ENCODE measurements at places on chromosomes 6 and 20.

GRCh38 chr6:145235207-145235606 is 500.1 kb downstream of the EPM2A start:
- DNase-seq: no peak

DNA sequence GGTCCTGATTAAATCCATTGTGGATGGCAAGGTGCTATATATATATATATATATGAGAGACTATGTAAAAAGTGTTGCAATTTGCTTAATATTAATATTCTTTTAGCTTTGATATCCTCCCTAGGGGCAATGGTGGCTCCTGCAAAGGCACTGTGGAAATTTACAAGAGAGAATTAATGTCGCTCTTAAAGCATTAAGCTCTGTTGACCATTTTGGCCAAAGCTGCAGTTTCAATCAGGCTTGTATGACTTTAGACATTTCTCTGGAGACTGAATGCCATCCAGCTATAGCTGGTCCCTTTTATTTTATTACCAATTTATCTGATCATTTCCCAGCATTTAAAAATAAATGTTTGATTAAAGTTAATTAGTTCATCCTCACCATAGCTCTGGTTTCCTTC is 155.3 kb downstream of the JARID2 start:
- DNase-seq: no peak

DNA sequence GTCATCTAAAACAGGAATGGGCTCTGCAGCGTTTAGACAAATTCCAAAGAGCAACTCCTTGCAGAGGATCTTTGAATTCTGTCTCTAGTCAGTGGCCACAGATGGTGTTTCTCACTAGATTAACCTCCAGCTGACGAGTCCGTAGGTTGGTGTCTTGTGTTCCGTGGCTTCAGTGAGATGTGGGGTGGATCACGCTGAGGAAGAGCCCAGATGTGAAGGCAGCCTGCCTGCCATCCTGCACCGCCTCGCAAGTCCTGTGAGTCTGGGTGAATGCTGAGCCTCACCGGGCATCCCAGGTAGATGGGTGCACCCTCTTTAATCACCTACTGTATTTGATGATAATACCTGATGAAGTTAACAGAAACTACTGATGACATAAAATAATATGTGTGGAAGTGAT is 70.4 kb downstream of the THBS2 start:
- DNase-seq: no peak

GRCh38 chr20:40844332-40844731 is 155.3 kb upstream of the MAFB start:
- no peak for DNase-seq

DNA sequence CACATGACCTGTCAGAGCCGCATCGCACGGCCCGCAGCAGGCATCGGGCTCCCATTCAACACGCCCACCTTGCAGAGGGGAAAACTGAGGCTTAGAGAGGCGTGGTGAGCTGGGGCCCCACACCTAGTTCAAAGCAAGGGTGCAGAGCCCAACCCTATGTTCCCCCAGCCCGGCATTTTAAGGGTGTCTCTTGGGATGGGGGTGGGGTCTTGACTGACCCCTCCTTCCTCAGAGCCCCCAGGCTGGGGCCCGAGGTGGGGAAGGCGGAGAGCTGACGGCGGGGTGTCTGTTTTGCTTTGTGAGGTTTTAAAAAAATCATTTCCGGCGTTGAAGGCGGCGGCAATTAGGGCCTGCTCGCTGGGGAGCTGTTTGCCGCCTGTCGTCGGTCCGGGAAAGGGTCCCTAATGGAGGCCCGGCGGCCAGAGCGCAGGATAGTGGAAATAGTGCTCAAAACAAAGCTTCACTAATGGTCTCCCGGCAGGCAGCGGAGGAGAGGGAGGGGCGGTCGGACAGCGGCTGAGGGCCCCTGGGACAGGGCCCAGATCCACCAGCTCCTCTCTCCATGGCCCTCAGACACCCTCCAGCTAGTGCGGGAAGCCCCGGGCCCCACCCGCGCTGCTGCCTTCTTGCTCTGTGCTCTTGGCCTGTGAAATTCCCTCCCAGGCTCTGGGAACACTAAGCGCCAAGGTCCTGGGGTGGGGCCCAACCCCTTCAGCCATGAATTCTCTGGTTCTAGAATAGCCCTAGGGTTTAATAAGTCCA is 11.9 kb downstream of the VSTM2L start:
- no peak for DNase-seq

DNA sequence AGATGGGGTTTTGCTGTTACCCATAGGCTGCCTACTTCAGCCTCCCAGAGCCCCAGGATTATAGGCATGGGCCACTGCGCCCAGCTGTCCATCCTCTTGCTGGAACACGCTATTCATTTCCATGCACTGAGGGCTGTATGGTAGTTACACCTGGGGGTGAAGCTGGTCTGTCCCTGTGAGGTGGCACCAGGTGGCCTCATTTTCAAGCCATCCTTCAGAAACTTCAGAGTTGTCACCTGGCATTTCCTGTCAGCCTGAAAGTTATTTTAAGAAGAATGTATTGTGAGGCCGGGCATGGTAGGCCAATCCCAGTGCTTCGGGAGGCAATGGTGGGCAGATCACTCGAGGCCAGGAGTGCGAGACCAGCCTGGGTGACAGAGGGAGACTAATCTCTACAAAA is 147.6 kb downstream of the DTNBP1 start:
- DNase-seq: no peak

- peak; percentile 73 for DNase-seq
Observed at GRCh38 chr6:43143235-43144128, 27.6 kb upstream of the SRF start.

- no peak for DNase-seq
Observed at GRCh38 chr6:165417278-165417865, 108.0 kb upstream of the C6orf118 start.

DNA sequence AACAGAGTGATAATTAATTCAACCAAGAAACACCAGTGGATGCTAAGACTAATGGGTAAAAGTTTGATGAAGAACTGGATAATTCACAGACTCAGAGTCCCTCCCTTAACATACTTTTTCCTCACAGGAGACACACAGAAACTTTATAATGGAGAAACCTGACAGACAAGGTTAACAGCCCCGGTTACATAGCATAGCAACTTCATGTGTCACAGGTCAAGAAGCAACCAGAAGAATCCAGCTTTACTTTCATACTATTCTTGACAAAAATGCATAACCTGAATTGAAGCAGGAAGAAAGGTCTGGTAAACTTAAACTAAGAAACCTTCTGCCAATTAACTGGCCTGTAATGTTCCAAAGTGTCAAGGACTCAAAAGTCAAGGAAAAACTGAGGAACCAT is 375.9 kb downstream of the RNF144B start:
- no peak for DNase-seq

- DNase-seq: no peak
Observed at GRCh38 chr20:5172167-5172601, 45.4 kb downstream of the CDS2 start.

DNA sequence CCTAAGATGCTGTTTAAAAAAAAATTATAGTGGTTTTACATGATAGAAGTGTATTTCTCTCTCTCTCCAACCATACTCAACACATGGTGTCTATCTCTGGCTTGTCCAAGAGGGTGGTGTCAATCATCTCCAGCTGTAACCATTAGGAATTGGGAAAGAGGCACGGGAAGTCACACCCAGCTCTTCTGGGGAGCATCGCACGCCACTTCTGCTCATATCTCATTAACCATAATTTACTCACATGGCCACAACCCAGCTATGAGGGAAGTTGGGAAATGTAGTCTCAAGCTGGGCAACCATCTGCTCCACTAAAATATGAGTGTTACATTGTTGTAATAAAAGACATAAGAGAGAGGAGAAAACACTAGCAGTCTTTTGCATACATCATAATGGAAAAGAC is 30.4 kb upstream of the TSHZ2 start:
- no peak for DNase-seq

GRCh38 chr6:119129148-119129967 is 50.9 kb upstream of the FAM184A start:
- no peak for DNase-seq

DNA sequence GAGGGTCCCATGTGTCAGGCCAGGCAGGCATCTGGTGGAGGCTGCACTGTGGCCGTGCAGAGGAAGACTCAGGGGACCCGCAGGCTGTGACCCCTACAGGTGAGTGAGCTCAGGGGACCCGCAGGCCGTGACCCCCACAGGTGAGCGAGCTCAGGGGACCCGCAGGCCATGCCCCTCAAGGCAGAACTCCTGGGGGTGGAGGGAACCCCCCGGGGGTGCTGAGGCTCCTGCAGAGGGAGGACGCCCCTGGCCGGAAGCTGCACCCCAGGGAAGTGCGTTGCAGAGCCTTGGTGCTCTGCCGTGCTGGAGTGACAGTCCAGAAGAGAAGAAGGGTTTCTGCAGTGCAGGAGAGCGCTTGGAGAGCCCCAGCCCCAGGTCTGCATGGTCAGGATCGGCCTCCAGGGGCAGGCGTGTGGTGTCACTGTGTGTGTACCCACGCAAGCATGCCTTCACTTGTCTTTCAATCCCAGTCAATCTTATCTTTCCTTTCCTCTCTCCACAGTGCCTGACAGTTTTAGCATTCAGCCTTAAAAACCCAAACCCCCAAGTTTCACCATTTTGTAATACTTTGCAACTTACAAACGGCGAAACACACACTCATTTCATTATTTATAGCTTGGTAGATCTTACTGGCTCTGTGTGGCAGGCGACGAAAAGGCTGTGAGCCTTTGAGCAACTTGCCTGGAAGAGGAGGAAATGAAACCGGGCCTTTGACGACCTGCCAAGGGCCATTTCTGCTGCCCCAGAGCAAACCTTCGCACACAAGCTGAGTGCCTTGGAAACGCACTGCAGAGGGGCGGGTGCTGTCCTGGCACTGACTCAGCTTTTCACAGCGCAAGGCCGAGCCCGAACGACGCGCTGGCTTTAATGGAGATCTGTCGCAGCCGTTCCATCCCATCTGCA is 101.4 kb upstream of the AGPAT4 start:
- peak; percentile 67 for DNase-seq

DNA sequence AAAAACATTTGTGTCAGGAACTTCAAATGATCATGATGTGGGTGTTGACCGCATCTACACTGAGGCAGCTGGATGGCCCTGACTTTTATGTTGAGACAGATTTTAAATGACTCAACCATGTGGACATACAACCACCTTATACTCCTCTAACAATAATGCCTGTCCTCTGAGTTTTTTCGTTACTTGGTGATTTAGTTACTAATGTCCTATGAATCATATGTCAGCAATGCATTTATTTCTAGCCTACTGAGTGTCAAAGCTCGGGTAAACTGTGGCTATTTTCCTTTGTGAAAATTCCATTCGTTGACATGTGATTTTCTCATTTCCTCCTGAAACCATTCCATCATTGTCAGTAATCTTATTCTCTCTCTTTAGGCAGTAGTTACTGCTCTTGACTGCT is 38.9 kb upstream of the NKX2-4 start:
- DNase-seq: no peak

DNA sequence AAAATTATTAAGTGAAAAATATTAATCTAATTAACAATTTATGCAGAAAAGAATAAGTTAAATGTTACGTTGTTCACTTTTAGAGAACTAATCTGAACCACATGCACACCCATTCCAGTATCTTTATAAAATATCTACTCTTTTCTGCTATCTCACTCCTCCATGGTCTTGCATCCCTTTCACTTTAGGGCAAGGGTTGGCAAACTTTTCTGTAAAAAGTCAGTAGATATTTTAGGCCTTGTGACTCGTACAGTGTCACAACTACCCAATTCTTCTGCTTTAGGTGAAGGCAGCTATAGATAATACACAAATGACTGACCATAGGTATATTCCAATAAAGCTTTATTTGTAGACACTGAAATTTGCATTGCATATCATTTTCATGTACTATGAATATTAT is 39.7 kb upstream of the SUPT3H start:
- no peak for DNase-seq

DNA sequence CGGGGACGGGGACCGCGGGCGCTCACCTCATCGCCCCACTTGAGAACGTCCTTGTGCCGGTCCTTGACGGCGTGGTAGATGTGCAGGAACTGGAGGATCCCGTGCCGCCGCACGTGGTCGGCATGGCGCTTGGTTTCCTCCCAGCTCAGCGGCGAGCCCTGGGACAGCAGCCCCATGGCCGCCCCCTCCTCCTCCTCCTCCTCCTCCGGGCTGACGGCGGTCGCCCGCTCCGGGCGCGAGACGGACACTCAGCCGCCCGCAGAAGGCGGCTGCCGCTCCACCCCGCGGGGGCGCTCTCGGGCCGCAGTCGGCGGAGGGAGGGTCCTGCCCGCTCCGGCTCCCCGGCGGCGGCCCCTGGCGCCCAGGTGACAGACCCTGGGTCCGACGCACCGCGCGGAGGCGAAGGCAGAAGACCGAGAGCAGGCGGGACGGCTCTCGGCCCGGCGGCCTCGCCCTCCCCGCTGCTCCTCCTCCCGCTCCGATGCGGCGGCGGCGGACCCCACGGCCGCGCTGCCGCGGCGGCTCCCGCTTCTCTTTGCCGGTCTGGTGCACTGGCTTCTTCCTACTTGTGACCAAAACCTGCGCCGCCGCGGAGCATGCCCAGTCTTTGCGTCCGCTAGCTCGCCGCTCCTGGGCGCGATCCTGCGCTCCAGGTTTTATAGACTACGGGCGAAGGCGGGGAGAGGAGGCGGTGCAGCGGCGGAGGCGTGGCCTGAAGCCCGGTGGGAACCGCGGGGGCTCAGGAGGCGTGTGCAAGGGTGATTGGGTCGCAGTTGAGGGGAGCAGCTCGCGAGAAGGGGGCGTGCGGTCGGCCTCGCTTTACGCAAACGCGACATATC is at the start of gene GCLC:
Gene GCLC, minus strand, starts transcription at position 632 of the 839 bp plus-strand sequence. Its CDS starts 456 bp downstream, at position 176.
- DNase-seq: peak; percentile 87

DNA sequence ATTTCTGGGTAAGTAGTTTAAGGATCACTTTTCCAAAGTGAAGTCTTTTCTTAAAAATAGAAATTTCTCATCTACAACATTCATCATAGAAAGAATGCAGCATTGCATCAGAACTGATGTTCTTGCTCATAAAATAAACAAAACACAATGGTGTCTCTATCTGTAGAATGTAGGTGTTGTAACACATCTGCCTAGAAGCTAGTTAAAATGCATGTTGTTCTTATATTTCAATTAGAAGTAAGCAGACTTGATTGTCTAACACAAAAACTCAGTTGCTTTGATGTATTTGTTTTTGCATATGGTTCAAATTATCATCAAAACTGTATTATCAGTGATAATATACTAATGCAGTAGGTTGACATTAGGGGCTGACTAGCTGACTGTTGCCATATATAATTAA is 654.7 kb upstream of the FLRT3 start:
- DNase-seq: no peak

DNA sequence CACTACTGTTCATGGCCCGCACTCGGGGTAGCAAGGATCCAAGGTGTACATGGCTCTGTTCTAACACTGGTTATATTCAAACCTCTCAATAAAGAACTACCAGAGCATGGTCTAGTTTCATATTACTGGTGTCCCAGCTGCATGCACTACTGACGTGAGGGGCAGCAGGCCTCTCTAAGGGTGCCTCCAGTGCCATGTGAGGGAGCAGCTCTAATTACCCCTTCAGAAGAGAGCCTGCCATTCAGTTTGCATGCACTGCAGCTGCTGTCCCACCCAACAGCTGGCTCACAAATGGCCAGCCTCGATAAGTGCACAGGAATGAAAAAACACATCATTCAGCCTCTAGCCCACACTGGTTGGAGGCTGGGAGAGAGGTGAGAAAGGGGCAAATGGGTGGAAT is 85.2 kb downstream of the SMLR1 start:
- DNase-seq: no peak

GRCh38 chr6:125316621-125317020 is 14.9 kb upstream of the HDDC2 start:
- DNase-seq: peak; percentile 81

GRCh38 chr6:30877419-30878262 is 6.7 kb upstream of the DDR1 start:
- peak; percentile 85 for DNase-seq

Data from substantia nigra (tissue), 51 donors.